Activated naive CD8-positive, alpha-beta T cell treated with anti-CD3 and anti-CD28 coated beads, Interleukin-2, amount 10 ng/mL, durations not matched to agents 7 days and 5 days (primary cell): ENCODE measurements at places on chromosomes 3 and 15.

DNA sequence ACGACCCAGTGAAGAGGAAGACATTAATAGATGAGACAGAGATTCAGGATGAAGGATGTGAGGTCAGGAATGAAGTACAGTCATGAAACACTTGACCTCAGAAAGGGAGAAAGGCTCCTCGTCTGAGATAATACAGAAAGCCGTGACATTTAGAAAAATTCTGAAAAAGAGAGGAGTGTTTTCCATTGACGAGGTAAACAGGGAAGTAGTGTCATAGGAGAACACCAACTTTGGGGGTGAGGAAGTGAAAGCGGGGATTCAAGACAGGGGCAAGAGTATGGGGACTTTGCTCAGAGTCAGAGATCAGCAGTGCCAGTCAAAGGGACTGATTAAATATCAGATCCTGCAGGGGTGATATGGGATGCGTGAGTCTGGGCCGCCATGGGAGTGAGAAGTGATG is 160.9 kb downstream of the PLCL2 start:
- no peak overlapping the region for H3K4me3 ChIP-seq
- peaks cover 65% of the 10 kb centered on the region for H3K36me3 ChIP-seq
- H3K4me1 ChIP-seq, result peaks cover 15% of the 10 kb centered on the region
- DNase-seq, result no peak
- H3K27ac ChIP-seq, result peak overlapping the region; percentile 13
- H3K27me3 ChIP-seq, result no peaks in the 10 kb centered on the region

DNA sequence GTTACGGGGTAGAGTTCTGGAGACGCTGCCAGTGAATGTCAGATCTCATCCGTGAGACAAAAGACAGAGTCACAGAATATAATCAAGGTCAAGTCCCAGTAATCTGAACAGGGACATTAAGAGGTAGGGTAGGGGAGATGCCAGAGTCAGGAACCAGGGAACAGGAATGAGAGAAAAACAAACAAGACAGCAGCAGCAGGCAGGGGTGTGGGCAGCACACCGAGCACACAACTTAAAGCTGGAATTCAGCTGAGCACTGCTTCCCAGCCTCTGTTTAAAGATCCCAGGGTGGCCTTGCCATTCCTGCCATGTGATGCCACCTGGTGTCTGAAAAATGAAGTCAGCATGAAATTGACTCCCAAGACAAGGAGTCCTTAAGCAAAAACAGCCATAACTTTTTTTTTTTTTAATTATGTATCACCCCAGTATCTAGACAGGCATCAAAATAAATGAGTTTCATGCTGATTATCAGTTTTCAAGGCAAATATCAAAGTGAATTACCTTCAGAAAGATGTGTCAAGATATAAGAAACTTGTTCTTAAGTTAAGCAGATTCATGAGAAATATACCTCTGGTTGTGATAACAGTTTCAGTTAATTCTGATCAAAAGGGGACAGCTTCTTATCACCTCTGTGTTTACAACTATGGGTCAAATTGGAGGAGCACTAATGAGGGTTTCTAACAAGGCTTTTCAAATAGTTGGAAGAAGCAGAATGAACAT is 203.7 kb downstream of the SLC9A9 start:
- H3K27me3 ChIP-seq, result no peaks in the 10 kb centered on the region
- no peak overlapping the region for H3K27ac ChIP-seq
- H3K4me3 ChIP-seq, result no peak overlapping the region
- H3K36me3 ChIP-seq, result peaks cover 2% of the 10 kb centered on the region

DNA sequence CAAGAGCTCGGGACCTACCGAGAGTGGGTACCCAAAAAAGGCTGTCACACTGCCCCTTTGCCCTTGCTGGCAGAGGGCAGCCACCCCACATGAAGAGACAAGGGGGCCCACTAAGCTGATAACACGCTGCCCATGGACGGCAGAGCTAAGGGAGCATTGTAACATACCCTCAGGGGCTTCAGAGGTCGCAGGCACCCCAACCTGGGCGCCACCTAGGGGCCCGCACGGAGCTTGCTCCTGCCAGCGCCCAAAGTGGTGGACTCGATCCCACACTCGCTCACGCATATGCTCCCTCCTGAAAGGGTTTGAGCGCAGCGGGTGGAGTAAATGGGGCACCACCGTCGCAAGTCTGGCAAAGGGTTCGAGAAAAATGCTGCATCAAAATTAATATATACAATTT is 975.4 kb downstream of the ZPLD1 start:
- DNase-seq, result peak; percentile 19
- no peak overlapping the region for H3K27ac ChIP-seq
- H3K4me3 ChIP-seq, result no peak overlapping the region
- H3K4me1 ChIP-seq, result no peaks in the 10 kb centered on the region

DNA sequence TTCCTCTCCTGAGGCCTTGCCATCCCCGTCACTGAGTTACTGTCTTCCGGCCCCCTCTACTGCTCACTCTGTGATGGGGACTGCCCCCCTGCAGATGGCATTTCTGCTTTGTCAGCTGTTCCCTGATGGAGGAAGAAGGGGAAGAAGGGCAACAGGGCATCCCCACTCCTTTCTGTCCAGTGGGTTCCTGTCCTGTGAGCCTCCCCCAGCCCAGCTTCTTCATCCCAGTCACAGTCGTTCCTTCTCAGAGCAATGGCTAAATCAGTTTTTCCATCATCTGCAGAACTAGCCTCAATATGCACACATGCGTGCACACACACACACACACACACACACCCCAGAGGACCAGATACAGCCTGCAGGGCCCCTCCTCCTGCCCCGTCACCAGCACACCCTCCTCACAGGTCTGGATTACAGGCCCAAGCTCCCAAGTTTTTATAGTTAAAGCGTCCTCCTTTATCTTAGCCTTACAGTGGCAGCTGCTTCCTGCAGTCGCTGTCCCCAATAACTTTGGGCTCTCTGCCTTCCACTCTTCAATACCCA is 21.4 kb downstream of the ALDH1L1 start:
- no peak overlapping the region for H3K27ac ChIP-seq
- H3K27me3 ChIP-seq, result peaks cover 13% of the 10 kb centered on the region
- DNase-seq, result no peak
- no peaks in the 10 kb centered on the region for H3K4me1 ChIP-seq

DNA sequence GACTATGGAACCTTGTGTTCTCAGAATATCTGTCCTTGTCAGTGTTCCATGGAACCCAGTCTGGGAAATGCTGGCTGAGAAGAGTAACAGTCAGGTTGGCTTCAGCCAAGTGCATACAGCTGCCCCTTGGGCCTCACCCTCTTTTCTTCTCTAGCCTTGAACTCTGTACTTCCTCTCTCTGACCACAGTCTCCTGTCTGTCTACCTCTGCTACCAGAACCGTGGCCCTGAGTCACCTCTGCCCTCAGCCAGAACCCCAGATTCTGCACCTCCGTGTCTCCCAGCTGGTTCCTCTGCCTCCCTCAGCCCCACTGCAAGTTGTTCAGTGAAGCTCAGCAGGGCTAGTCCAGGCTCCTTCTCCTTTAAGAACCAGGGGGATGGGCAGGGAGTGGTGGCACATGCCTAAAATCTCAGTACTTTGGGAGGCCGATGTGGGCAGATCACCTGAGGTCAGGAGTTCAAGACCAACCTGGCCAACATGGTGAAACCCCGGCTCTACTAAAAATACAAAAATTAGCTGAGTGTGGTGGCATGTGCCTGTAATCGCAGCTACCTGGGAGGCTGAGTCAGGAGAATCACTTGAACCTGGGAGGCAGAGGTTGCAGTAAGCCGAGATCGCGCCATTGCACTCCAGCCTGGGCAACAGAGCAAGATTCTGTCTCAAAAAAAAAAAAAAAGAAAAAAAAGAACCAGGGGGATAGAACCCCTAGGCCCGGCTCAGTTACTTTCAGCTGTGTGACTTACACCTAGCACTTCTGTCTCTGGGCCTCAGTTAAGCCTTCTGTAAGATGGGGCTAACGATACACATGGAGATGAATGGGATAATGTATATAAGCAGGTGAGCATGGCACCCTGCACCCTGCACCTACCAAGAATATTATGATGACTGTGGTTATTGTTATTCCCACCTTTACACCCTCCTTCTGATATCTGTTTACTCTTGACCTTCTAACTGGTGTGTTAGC is 24.3 kb upstream of the TATDN2 start:
- peak overlapping the region; percentile 21 for H3K27ac ChIP-seq
- peak overlapping the region; percentile 46 for H3K4me3 ChIP-seq
- peak; percentile 63 for DNase-seq
- H3K27me3 ChIP-seq, result no peaks in the 10 kb centered on the region

- no peaks in the 10 kb centered on the region for H3K36me3 ChIP-seq
- DNase-seq, result no peak
- H3K27ac ChIP-seq, result no peak overlapping the region
- H3K27me3 ChIP-seq, result peaks cover 15% of the 10 kb centered on the region
- no peaks in the 10 kb centered on the region for H3K4me1 ChIP-seq
Observed at GRCh38 chr15:91196768-91197167, 96.7 kb downstream of the SV2B start.
